ENCODE measurements at places on chromosomes 5 and 9. TPM values are rescaled to one million over a fixed set of nuclear protein-coding genes. Genes with fewer than 3 reads are reported as not detected.

DNA sequence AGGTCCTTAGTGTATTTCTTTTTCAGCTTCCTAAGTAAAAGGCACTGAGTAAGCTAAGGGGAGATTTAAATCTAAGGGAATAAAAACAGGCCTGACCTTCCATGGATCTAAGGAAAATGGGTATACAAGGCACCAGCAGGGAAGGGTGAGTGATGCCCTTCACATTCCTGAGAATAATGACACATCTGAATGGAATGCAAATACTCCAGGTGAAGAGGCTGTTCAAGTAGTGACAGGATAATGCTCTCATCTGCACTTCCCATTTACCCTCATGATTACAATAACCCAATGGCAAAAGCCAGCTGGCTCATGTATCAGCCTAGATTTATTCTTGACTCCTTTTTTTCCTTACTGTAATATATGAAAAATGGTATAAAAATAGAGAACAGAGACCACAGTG lies 216.2 kb upstream of the ACTBL2 start:
- DNase-seq: peak; percentile 22

DNA sequence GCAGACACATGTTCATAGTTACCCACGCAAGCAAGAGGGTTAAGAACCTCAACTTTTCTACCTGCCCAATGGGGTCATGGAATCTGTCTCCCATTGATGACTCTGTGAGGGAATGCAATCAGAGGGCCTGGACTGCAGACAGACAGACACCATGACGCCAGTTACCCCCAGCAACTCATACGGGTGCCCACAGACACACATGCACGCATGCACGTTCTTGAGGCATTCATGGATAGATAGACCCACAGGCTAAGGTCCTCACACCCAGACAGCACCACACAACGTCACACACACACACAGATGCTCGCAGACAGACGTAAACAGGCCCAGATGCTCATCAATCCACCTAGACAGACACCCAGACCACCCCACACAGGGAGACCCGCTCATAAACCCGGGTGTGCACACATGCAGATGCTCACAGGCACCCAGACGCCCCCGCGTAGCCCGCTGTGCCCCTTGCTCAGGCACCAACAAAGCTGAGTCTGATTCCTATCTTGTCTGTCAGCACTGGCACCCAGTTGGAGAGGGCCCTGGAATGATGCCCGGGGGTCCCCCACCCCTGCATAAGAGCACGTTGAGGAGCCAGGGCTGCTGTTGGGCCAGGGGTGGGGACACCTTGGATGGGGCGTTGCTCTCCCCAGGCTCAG lies 23.6 kb downstream of the LHX2 start:
- no peak for DNase-seq

DNA sequence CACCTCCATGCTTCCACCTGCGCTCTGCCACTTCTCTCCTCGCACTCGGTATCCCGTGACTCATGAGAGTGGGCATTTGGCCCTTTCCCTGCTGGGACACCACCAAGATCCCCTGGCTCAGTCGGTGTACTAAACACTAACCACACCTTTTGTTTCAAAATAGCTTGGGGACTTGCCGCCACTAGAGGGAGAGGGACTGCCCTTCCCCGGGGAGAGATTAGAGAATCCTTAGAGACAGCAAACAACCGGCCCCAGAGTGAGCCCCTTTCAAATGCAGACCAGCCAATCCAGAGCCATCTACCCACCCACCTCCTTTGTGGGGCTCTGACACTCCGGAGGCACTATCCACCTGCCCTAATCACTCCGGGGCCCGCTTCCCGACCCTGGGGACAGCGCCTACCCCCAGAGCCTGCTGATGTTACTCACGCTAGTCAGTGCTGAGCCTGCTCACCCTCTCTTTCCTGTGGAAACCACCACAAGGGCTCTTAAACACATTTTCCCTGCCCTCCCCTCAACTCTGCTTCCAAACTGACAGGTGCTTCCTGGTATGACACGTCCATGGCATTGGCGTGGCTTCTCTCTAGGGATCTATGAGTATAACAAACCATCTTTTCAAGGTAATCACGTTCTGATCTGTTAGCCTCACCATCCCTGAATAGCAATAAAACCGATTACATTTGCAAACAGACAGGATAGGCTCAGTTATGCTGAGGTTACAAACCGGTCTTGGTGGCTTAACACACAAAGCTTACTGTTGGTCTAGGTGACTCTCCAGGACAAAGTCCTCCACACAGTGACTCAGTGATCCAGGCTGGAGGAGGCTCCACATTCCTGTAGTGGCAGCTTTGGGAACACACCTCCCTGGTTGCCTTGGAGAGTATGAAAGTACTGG lies 180.1 kb upstream of the MVB12B start:
- no peak for DNase-seq

DNA sequence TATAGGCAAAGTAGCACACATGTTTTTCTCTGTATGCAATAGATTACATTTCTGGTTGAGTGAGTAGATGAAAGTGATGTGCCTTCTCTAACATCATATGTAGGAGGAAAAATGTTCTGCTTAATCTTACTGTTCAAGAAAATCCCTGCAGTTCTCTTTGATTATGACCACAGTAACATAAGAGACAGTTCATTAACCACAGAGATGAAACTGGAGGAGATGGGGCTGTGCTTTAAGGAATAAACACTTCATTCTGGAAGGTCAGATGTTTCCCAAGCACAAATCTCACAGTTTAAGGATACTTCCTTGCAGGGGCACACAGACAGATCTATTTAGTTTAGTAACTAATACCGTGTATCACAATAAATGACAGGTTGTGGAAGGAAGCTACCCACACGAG lies 150.2 kb downstream of the SEMA5A start:
- no peak for DNase-seq

- DNase-seq: no peak
Observed at GRCh38 chr9:133101356-133102189, 19.5 kb downstream of the RALGDS start.

- DNase-seq: no peak
Observed at GRCh38 chr9:19231904-19232822, 1.7 kb downstream of the DENND4C start.

- DNase-seq: no peak
Observed at GRCh38 chr5:69084195-69084594, 9.6 kb upstream of the SLC30A5 start.

Gene TBC1D13
- 24.3 TPM for total RNA-seq

Gene ACER2
- total RNA-seq: 7.4 TPM

DNA sequence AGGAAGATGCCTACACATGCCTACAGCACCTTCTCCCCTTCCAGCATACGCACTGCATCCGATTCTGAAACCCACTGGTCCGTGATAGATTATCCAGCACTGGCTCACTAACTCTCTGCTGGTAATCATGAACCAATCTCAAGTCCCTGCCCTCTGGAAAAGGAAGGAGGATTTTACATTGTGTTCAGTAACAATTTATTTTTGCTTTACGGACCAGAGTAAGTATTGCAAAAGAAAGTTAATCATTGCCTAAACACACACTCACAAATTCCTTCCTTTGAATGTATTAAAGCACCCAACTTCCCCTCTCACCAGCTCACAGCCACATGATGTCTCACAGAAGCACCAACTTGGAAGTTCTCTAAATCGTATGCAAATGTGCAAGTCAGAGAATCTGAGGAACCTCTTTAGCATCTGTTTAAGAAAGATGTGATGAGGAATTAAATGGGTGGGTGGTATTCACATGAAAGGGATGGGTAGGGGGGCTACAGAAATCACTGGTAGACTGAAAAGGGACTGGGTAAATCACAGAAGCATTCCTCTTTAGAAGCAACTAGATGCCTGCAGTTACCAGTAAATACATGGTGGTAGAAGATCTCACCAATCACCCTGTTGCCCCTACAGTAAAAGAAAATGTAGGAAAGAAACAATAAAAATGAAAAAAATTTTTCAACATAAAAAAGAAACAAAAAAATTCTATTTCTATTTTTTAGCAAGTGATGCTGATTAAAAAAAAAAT lies 8.4 kb downstream of the GNAQ start:
- peak; percentile 83 for DNase-seq

DNA sequence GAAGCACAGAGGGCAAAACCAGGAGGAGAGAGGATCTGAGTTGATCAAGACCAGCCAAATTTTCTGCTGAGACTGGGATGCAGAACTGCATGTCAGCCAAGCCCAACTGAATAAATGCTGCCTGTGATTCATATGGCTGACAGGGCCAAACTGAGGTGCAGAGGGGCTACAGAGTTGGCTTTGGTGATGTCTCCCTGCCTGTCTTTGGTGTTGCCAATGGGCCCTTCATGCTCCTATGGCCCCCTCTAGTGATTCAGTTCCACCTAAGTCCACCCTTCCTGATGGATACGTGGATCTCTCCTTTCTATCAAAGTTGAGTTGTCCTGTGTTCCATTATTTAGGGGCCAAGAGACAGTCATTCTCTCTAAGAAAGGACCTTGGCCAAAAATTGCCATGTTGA lies 163.6 kb upstream of the TLE4 start:
- no peak for DNase-seq

- DNase-seq: no peak
Observed at GRCh38 chr5:134530301-134531077, 5.0 kb downstream of the JADE2 start.

DNA sequence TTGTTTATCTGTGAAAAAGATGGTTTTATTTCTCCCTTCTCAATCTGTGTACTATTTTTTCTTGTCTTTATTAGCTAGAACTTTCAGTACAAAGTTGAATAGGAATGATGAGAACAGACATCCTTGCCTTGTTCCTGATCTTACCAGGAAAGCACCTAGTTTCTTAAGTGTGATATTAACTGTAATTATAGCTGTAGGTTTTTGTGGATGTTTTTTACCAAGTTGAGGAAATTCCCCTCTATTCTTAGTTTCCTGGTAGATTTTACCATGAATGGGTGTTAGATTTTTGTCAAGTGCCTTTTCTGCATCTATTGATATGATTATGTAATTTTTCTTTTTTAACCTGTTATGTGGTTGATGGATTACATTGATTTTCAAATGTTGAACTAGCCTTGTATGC lies 68.7 kb downstream of the KCNN2 start:
- no peak for DNase-seq

Gene SLC25A2
- 0.25 TPM for total RNA-seq

DNA sequence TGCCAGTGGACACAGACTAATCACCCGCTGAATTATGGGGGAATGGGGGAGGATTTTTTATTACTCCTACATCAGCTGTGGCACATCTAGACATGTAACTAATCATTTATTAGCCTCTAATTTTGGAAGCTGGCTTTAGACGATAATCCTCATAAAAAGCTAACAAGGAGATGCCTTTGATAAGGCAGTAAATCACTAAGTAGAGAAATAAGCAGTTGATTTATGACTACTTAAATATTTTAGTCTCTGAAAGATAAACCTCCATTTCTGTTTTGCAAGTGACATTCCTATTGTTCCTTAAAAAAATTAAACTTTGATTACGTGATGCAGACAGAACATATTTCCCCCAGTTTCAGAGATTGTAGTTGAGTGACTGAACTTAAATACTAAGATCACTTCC lies 206.4 kb upstream of the CDKN2B start:
- DNase-seq: no peak

GRCh38 chr5:110536120-110537115 lies 190.1 kb downstream of the TMEM232 start:
- DNase-seq: peak; percentile 9

Gene TSSK1B
- total RNA-seq: 0.20 TPM

DNA sequence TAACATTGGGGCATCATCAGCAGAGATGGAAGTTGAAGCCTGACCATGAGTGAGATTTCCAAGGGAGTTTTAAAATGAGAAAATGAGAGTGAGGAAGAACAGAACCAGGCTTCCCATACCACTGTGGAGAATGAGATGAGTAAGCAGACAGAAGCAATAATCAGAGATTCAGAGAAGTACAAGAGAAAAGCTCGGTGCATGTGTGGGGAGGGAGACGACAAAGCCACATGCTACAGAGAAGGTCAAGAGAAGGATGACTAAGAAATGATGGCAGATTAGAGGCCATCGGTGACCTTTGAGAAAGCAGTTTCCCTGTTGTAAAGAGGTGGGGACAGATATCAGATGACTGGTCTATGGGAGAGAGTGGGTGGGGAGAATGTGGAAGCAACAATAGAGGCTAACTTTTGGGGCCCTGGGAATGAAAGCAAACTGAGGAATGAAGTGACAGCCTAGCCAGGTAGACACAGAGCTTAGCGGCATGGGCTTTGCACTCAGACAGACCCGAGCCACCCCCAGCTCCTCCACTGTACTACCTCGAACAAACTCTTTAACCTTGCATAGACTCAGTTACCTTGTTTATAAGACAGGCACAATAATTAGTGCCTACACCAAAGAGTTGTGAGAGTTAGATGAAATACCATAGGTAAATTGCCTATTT lies 207.7 kb downstream of the PIK3R1 start:
- no peak for DNase-seq

DNA sequence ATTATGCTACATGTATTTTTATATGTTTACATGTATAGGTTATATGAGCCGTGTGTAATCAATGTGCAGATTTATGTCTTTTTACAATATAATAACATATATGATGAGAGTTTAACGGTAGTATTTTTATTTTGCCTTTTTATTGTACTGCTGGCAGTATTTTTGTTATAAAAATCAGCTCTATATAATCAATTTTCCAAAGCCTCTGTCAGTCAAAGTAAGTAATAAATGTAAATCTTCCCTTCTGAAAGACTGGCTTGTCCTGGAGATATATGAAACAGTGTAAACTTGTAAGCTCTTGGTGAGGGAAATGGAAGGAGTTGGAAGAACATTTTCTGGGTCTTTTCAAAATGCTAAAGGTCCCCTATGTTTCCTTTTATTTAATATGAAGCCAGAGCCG lies 173.8 kb downstream of the SSBP2 start:
- DNase-seq: no peak

Gene CARD9
- 2.7 TPM for total RNA-seq

- peak; percentile 26 for DNase-seq
Observed at GRCh38 chr5:28648108-28648507, 1609.7 kb upstream of the CDH9 start.

DNA sequence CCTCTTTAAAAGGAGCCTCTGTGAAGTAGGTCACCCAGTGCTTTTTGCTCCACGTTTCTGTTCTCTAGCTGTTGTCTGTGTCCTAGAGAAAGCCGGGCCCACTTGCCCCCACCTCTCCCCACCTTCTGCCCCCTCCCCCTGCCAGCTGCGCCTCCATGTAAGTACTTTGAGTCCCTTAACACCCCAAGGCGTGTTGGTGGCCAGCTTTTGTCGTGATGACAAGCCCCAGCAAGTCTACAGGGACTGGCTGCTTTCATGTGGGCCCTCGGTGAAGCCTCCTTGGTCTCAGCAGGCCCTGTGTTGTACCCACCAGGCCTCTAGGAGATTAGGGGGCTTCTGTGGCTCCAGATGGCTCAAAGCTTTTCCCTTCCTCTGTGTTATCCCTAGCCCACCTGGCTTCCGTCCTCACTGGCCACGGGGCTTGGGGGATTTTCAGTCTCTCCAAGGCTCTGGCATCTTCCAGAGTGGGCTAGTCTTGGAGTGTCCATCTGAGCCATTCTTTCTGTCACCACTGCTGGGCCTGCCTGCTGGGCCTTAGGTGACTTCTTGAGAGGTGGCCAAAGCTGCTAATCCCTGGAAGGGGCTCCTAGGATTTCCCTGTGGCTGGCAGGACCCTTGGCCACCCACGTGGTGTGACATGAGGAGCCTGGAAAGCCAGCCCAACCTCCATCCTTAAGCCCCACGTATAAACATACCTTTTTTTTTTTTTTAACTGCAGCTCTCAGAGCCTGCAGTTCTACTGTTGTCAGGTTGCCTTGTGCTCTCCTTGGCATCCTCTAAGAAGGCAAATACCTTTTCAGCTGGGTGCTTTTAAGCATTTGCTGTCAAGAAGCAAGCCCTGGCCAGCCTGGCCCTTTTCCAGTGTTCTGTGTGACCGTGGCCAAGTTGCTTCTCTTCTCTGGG lies 1.1 kb upstream of the NDST1 start:
- DNase-seq: no peak

Gene NEUROG1
- total RNA-seq: not detected

- DNase-seq: no peak
Observed at GRCh38 chr9:97863314-97863713, 10.3 kb downstream of the FOXE1 start.

Gene MAP1B
- 476 TPM for total RNA-seq

All from astrocyte (in vitro differentiated cells and primary cell).